ENCODE measurements at places on chromosomes 4 and X. TPM values are rescaled to one million over a fixed set of nuclear protein-coding genes. Genes with fewer than 3 reads are reported as not detected.

ADH5 gene
- 158 TPM for total RNA-seq

UGT2B10 gene
- total RNA-seq: not detected

FAM53A gene
- total RNA-seq: 1.1 TPM

SAP30 gene
- total RNA-seq: 19.2 TPM

CXCL6 gene
- 2.9 TPM for total RNA-seq

DNA sequence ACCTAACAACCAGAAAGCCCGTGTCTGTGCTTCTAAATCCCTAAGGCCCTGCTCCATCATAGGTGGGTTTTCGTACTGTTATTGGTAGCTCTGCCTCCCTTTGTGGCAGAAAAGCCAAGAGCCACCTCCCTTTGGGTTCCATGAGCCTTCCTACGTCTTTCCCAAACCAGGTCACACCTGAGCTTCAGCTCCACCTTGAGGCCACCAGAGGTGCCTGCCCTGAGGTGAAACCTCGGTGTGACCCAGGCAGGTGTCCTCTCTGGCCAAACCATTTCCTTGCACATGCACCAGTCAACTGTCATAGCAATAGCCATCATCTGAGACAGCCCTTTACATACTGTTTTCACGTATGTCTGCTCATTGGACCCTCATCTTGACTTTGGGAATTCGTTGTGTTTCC is 188.0 kb upstream of the RBPJ start:
- no peaks in the 10 kb centered on the region for H3K27me3 ChIP-seq
- H3K36me3 ChIP-seq: no peaks in the 10 kb centered on the region

- H3K36me3 ChIP-seq: no peaks in the 10 kb centered on the region
- no peak overlapping the region for H3K4me3 ChIP-seq
- DNase-seq: no peak
- no peaks in the 10 kb centered on the region for H3K27me3 ChIP-seq
- no peaks in the 10 kb centered on the region for H3K4me1 ChIP-seq
Observed at GRCh38 chrX:21276736-21277433, 97.3 kb upstream of the CNKSR2 start.

DNA sequence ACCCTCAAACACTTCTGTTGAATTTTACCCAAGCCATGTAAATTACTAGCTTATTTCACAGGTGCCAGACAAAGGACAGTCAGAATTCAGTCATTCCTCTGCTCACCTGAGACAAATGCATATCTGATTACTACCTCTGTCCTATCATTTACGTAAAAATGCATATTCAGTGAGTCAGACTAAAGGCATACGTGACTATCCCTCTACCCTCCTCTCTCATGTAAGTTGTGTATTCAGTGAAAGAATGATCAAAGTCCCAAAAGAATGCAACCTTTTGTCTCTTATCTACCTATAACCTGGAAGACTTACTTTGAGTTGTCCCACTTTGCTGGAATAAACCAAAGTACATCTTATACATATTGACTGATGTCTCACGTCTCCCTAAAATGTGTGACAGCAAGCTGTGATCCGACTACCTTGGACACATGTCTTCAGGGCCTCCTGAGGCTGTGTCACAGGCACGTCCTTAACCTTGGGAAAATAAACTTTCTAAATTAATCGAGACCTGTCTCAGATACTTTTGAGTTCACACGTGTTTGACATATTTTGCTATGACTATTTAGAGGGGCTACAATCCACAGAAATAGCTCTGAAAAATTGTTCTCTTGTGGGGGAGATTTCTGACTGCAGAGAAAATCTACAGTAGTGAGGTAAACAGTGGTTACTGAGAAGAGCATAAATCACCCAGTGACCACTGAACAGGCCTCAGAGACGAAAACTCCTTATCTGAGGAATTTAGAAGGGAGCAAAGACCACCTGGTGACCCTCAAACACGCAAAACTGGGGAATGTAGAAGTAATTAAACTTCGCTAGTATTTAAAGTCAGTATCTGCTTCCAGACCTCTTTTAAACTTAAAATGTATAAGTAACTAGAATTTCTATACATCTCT is 1575.8 kb downstream of the STIM2 start:
- H3K27me3 ChIP-seq: no peaks in the 10 kb centered on the region
- no peak for DNase-seq
- no peaks in the 10 kb centered on the region for H3K4me1 ChIP-seq
- H3K4me3 ChIP-seq: no peak overlapping the region
- no peaks in the 10 kb centered on the region for H3K36me3 ChIP-seq

- no peaks in the 10 kb centered on the region for H3K36me3 ChIP-seq
- no peak for DNase-seq
- H3K4me1 ChIP-seq: no peaks in the 10 kb centered on the region
- H3K27ac ChIP-seq: peak overlapping the region; percentile 96
- no peaks in the 10 kb centered on the region for H3K27me3 ChIP-seq
Observed at GRCh38 chr4:146522869-146523205, 1.1 kb upstream of the SLC10A7 start.

DNA sequence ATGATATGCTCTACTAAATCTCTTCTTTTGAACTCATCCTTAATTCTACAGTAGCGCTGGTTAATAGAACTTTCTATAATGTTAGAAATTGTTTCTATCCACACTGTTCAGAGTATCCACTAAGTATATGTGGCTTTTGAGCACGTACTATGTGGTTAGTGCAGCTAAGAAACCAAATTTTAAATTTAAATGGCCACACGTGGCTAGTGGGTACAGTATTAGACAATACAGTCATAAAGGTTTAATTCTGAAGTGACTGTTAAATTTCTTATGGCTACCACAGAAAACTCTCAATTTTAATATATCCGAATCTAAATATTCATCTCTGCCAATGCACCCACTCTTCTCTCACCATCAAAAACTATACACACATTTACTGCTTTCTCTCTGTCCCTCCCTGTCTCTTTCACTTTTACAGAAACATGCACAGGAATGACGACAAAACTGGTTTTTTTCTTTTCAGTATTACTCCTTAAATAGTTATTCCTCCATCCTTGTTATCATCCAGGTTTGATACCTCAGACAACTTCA is 583.9 kb downstream of the KCTD8 start:
- no peaks in the 10 kb centered on the region for H3K36me3 ChIP-seq
- H3K27ac ChIP-seq: no peak overlapping the region

DNA sequence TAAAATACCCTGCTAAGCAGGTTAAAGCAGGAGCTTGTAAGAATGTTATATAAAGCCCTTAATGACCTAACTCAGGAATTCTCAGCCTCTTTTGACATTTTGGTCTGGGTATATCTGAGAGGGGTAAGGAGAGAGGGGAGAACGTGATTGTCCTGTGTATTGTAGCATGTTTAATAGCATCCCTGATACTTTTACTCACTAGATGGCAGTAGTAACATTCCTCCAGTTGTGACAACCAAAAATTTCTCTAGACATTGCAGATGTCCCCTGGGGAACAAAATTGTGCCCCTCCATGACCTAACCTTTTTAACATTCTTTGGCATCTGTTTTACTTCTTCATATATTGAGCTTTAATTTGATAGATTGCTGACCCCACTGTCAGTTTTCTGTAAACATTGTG is 17.9 kb downstream of the SMARCA5 start:
- DNase-seq: peak; percentile 22
- no peaks in the 10 kb centered on the region for H3K4me1 ChIP-seq
- H3K27me3 ChIP-seq: no peaks in the 10 kb centered on the region
- H3K4me3 ChIP-seq: no peak overlapping the region
- no peak overlapping the region for H3K27ac ChIP-seq

GRCh38 chrX:107673933-107674479 is 45.7 kb downstream of the PRPS1 start:
- peaks cover 17% of the 10 kb centered on the region for H3K4me1 ChIP-seq
- DNase-seq: no peak
- H3K27me3 ChIP-seq: peaks cover 33% of the 10 kb centered on the region
- H3K27ac ChIP-seq: no peak overlapping the region

GRCh38 chr4:145277011-145277410 is 96.6 kb upstream of the OTUD4 start:
- H3K27ac ChIP-seq: no peak overlapping the region
- no peaks in the 10 kb centered on the region for H3K4me1 ChIP-seq
- H3K4me3 ChIP-seq: no peak overlapping the region
- H3K27me3 ChIP-seq: no peaks in the 10 kb centered on the region
- DNase-seq: peak; percentile 28

GRCh38 chrX:110208092-110208491 is 109.8 kb downstream of the AMMECR1 start:
- no peaks in the 10 kb centered on the region for H3K36me3 ChIP-seq
- H3K27ac ChIP-seq: no peak overlapping the region

- H3K4me1 ChIP-seq: no peaks in the 10 kb centered on the region
- H3K4me3 ChIP-seq: no peak overlapping the region
- DNase-seq: no peak
Observed at GRCh38 chr4:151934766-151935165, 174.0 kb upstream of the GATB start.

- no peak overlapping the region for H3K4me3 ChIP-seq
- H3K36me3 ChIP-seq: no peaks in the 10 kb centered on the region
- no peak overlapping the region for H3K27ac ChIP-seq
- H3K27me3 ChIP-seq: no peaks in the 10 kb centered on the region
- no peaks in the 10 kb centered on the region for H3K4me1 ChIP-seq
Observed at GRCh38 chr4:157572284-157572683, 351.8 kb downstream of the GRIA2 start.

- DNase-seq: no peak
- no peaks in the 10 kb centered on the region for H3K27me3 ChIP-seq
- no peaks in the 10 kb centered on the region for H3K4me1 ChIP-seq
- no peak overlapping the region for H3K4me3 ChIP-seq
Observed at GRCh38 chrX:150032742-150033141, 94.5 kb upstream of the EOLA2 start.

DNA sequence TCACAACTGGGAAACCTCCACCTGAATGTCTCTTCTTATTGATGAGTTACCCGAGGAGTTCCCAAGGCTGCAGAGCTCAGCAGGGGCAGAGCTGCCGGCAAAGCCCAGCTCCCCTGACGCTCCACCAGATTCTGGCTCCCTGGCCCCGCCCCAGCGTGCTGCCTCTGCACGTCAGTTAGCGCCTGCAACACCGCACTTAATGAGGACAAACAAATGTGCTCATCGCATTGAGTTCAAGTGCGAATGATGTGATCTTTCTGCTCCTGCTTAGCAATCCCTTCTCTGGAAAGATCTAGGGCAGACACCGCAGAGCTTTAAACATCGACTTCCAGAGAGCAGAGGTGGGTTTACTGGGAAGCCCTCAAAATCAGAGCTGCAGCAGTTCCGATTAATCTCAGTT is 55.5 kb upstream of the FBXW7 start:
- H3K27me3 ChIP-seq: peaks cover 2% of the 10 kb centered on the region
- H3K27ac ChIP-seq: no peak overlapping the region
- no peak overlapping the region for H3K4me3 ChIP-seq
- peaks cover 9% of the 10 kb centered on the region for H3K4me1 ChIP-seq

DNA sequence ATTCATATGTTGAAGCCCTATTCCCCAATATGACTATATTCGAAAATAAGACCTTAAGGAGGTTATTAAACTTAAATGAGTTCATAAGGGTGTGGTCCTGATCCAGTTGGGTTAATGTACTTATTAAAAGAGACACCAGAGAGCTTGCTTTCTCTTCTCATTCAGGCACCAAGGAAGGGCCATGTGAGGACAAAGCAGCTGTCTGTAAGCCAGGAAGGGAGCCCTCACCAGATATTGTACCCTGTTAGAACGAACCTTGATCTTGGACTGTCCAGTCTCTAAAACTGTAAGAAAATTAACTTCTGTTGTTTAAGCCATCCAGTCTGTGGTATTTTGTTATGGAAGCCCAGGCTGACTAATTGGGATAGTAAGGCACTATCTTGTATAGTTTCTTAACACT is 9.1 kb upstream of the YTHDC1 start:
- H3K36me3 ChIP-seq: no peaks in the 10 kb centered on the region
- H3K4me1 ChIP-seq: no peaks in the 10 kb centered on the region
- no peak overlapping the region for H3K27ac ChIP-seq
- no peak for DNase-seq
- no peaks in the 10 kb centered on the region for H3K27me3 ChIP-seq

All from spinal cord (tissue), 10 donors.